Melanocyte of skin (primary cell): ENCODE measurements at places on chromosomes 1 and 21. TPM values are rescaled to one million over a fixed set of nuclear protein-coding genes. Genes with fewer than 3 reads are reported as not detected.

The CCDC185 gene
- under 0.01 TPM in 1 of 2 replicates, not detected in the other for total RNA-seq

The HMGCS2 gene
- not detected in 2 replicates for total RNA-seq

The ADGRL2 gene
- total RNA-seq = 0.15 and 0.33 TPM in 2 replicates

The GJB3 gene
- not detected in 2 replicates for total RNA-seq

The KRTAP21-2 gene
- not detected in 2 replicates for total RNA-seq

The UMODL1 gene
- total RNA-seq = not detected in 2 replicates

The BRDT gene
- not detected in 2 replicates for total RNA-seq

The PLXNA2 gene
- 0.15 and 0.33 TPM in 2 replicates for total RNA-seq

The CFAP74 gene
- total RNA-seq = not detected in 2 replicates

The ICOSLG gene
- not detected in 2 replicates for total RNA-seq

The ADAM30 gene
- not detected in 2 replicates for total RNA-seq

The PCSK9 gene
- total RNA-seq = 1.7 and 2.2 TPM in 2 replicates
